Effector CD4-positive, alpha-beta T cell (primary cell): ENCODE measurements at places on chromosomes 11 and 22.

- DNase-seq, result no peak
Measured at GRCh38 chr22:35506259-35506570, 34.4 kb upstream of the RASD2 start.

GRCh38 chr11:132095230-132096131 is 725.1 kb downstream of the NTM start:
- no peak for DNase-seq

DNA sequence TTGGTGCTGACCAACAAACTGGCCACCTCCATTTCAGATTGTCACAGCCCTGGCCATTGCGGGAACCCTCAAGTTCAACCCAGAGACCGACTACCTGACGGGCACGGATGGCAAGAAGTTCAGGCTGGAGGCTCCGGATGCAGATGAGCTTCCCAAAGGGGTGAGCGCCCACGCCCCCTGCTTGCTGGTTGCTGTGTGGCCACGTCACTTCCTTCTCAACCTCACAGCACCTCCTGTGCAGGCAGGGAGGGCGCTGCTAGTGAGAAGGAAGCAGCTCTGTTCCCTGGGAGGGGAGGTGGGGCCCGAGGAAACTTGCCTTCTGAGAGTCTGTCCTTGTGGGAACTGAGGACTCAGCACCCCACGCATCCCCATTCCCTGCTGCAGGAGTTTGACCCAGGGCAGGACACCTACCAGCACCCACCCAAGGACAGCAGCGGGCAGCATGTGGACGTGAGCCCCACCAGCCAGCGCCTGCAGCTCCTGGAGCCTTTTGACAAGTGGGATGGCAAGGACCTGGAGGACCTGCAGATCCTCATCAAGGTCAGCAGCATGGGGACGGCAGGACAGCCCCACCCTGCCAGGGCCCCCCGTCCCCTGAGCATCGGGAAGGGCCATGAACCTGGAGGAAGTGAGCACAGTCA is 19.3 kb downstream of the POLR3H start:
- DNase-seq, result peak; percentile 36

DNA sequence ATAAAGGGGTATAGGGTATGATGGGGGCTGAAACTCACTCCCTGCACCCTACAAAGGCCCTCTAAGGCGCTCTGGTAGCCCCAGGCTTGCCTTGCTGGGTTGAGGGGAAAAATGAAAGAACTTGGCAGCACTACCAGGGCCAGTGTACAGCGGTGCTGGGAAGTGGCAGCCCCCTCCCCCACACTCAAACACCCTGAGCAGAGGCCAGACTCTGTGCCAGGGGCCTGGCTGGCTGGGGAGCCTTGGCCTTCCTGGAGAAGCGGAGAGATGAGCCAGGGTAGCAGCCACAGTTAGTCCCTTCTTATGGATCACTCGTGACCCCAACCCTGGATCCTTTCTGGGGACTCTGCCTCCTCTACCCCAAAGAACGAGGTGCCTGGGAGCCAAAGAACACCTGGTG is 2.7 kb downstream of the TMEM134 start:
- DNase-seq, result no peak

DNA sequence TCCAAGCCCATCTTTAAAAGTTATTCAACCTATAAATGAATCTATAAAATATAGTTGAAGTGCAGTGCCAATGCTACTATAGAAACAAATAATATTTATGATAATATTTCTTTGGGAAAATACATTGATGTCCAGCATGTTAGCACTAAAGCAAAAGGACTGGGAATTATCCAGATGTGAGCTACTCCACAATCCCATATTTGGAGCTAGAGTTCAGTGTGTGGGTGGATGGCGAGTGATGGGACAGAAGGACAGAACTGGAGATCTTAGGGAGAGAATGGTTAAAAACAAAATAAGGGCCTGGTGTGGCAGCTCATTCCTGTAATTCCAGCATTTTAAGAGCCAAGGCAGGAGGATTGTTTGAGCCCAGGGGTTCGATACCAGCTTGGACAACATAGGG is 216.8 kb downstream of the TMEM135 start:
- DNase-seq, result no peak

DNA sequence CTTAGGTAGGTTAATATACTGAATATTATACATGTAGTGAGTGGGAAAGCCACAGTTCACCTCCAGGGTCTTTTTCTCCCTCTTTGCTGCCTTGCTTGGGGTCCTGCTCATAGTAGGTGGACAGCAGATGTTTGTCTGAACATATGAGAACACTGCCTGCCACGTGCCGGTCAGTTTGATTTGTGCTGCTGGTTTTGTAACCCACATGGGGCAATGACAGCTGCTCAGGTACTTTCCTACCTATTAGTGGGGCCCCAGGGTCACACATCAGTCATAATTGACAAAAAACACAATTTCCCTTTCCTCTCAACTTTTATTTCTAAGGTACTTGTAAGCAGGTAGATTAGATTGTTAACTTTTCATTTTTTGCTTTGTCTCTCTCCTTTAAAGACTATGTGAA is 43.8 kb downstream of the BMAL1 start:
- DNase-seq, result no peak

DNA sequence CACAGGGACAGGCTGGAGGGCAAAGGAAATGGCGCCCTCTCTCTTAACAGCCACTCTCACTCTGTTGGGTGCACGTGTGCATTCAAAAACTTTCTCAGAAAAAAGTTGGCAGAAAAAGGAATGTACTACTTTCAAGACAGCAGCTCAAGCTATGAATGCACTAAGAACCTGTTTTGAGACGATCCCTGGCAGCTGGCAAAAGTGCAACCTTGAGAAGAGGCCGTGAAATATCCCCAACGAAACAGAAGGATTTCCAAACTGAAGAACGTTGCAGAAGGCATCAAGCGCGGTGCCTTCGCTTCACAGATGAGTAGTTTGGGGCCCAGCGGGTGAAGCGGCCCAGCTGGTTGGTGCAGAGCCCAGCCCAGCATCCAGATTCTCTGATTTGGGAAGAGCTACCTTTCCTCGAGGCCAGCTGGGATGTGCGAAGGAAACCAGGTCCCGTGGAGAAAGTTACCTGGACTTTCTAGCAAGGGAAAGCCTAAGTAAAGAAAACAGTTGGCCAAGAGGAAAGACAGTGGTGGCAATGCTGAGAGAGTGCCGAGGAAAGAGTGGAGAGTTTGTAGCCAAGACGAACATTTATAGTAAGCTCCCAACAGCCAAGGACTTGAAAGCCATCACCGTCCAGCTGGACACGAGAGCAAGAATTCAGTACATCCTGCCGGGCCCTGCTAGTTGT is 16.3 kb downstream of the IFT27 start:
- no peak for DNase-seq

DNA sequence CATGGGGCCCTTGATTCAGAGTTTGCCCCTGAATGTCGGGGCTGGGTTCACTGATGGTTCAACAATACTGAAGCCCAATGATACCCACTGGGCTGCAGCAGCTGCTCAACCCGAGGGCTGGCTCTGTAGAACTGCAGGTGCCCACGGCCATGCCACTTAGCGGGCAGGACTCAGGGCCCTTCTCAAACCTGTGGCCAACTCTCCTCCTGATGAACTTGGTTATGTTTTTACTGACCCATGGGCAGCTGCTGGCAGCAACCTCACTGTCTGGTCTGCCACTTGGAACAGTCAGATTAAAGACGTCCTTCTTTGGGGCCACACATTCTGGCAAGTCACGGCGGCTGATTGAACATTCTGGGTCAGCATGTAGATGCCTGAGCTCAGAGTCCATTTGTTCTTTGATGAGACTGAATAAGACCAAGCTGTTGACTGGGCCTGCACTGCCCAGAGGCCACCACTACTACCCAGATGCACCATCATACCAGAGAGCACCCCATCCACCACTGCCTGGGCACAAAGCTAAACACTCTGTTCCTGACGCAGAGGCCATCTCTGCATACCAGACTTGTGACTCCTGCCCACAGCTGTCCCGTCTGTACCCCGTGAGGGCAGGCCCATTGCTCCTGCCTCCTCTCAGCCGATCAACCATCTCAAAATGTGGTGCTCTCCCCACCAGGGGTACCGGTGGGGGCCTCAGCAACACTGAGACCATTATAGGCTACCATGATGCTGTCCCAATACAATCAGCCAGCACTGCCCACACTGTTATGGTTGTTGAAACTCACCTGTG is 67.8 kb downstream of the SHANK2 start:
- DNase-seq, result no peak

DNA sequence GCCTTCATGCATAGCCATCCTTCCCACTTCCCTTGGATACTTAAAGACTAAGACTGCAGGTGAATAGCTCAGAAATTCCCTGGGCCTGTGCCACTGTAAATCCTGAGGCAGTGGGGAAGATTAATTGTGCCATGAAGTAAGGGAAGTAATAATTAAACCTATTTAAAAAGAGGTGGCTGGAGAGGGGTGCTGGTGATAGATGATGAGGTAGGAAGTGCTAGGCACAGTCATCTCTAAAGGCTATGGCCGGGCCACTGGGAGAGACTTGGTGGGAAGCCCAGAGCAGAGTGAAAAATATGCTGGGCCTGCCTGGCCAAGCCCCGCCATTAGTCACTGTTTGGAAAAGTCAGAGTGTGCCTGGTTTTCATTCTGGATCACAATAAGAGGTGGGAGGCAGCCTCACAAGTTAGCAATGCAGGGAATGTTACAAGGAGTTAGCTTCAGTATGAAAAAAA is 197.2 kb upstream of the PITPNB start:
- DNase-seq, result no peak

DNA sequence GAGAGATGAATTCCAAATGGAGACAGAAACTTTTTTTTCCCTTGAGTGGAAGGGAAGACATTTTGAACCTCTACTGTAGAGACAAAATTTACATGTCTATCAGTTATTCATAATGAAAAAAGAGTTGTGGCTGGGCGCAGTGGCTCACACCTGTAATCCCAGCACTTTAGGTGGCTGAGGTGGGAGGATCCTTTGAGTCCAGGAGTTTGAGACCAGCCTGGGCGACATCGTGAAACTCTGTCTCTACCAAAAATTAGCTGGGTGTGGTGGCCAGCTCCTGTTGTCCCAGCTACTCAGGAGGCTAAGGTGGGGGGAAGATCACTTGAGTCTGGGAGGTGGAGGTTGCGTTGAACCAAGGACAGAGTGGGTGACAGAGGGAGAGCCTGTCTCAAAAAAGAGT is 4.1 kb downstream of the EED start:
- DNase-seq, result no peak

DNA sequence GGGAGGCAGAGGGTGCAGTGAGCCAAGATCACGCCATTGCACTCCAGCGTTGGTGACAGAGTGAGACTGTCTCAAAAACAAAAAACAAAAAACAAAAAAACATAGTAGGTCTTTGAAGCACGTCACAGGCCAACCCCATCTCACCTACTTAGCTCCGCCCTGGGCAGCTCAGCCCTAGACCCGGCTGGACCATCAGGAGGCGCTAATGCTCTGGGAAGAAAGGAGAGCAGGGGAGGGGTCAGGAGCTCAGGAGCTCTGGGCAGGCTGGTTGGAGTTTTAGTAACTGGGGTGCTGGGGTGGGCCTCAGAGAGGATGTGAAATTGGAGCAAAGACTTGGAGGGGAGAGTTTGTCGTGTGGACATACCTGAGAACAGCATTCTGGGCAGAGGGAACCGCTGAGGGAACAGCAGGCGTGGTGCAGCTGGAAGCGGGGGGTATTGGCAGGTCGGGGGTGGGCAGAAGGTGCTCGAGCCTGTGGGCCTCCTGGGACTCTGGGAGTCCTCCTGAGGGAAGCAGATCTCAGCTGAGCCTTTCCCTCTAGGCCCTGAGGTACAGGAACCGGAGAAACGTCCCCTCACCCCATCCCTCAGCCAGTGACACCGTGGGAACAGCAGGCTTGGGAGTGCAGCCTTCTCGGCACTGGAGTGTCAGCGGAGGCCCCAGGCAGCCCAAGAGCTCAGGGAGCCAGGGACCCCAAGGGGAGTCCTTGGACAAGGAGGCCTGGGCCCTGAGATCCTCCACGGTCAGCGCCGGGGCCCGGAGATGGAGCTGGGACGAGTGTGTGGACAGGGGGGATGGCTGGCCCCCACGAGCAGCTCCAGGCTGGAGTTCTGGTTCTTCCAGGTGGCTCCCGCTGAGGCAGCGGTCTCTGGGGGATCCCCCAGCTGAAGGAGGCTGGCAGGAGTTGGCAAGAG is 2.2 kb upstream of the RPS6KA4 start:
- no peak for DNase-seq

GRCh38 chr22:50622723-50623327 is 5.1 kb downstream of the ARSA start:
- no peak for DNase-seq

DNA sequence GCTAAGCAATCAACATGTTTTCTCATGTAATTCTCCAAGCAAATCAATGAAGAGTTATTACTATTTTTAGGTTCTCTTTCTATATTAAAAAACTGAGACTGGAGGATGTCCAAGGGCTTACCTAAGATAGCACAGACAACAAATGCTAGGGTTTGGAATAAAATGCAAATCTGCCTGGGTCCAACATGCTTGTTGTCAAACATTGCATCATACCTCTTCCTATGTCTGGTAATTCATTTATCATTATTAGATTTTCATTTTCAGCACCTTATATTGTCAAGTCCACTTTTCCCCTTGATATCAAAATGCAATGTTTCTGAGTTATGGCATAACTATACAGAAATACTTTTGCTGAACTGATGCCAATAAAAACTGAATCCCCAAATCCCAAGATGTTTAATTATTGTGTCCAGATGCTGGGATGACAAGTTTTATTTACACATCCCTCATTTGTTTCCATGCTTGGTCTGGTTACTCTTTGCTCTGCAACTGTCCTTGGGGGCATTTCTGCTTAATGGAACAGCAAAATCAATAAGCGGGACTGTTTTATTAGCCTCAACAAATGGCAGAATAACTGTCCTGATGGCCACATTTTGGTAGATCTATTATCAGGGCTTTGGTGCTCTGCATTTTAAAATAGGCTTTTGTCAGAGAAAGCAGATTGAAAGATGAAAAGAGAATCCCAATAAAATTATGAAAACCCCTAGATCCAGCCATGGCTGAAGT is 86.0 kb downstream of the C11orf87 start:
- DNase-seq, result no peak
